Activated gamma-delta T cell treated with Interleukin-2 at 50 U/mL for 16 hours (primary cell): ENCODE measurements at places on chromosomes 3 and 15.

DNA sequence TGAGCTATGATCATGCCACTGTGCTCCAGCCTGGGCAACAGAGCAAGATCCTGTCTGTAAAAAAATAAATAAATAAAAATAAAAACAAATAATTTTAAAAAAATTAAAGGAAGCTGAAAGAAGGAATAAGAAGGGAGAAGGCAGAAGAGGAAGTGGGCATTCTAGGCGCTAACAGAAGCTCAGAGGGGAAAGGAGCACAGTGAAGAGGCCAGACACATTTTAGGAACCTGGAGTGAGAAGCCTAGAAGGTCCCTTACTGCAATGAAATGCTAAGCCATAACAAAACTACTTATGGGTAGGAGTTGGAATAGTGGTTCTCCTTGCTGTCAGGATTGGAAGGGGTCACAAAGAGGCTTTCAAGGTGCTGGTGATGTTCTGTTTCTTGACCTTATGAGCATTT lies 64.0 kb downstream of the ITGB5 start:
- no peak for DNase-seq

DNA sequence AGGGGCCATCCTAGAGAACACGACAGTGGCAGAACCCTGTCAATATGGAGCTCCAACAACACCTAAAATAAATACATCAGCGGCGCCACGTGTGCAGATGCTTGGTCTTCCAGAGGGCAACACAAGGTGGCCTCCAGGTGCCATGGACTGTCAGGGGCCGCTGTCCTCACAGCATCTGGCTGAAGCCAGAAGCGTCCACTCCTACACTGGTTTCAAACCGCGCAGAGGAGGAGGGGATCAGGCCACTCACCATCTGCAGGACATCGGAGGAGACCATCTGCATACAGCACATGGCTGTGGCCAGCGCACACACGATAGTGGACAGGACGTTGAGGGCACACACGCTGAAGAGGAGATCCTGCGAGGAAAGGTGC lies 118.2 kb downstream of the NSMCE3 start:
- no peak for DNase-seq

DNA sequence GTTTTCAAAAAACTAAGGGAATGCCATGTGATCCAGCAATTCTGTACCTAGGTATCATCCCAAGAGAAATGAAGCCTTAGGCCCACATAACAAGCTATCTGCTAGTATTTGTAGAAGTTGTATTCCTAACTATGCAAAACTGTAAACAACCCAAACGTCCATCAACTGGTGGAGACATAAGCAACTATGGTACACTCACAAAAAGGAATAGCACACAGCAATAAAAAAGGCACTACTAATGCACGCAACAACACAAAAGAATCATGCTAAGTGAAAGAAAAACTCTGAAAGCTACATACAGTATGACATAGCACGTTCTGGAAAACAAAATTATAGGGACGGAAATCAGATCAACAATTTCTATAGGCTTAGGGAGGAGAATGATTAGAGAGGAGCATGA lies 15.3 kb downstream of the USP50 start:
- DNase-seq, result no peak

- DNase-seq, result no peak
Measured at GRCh38 chr15:39553947-39554693, 26.8 kb upstream of the THBS1 start.
